ENCODE measurements at places on chromosomes 7 and 10.

DNA sequence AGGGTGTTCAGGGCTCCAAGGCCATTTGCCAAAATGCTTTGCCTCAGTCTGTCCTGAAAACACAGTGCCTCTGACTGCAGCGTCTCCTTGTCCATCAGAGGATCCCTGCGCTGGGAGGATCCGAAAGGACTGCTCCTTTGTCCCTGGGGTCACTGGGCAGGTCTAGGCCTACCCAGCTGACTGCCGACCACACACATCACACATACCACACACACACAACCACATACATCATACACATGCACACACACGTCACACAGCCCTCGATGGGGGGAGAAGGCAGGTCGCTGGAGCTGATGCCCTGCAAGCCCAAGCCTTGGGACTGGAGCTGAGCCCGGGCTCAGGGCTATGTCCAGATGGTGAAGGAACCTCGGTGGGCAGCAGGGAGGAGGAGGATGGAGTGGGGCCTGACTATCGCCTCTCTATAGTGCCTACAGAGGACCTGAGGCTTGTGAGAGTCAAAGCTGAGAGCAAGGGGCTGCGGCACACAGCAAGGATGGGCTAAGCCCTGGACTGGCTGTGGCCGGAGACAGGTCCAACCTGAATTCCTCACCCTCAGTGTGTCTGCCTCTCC lies 29.1 kb downstream of the GPRIN2 start:
- no peak for DNase-seq

- DNase-seq = no peak
Observed at GRCh38 chr7:130304878-130305277, 11.9 kb downstream of the CPA4 start.

GRCh38 chr10:131242007-131242406 lies 69.5 kb downstream of the TCERG1L start:
- DNase-seq = no peak

DNA sequence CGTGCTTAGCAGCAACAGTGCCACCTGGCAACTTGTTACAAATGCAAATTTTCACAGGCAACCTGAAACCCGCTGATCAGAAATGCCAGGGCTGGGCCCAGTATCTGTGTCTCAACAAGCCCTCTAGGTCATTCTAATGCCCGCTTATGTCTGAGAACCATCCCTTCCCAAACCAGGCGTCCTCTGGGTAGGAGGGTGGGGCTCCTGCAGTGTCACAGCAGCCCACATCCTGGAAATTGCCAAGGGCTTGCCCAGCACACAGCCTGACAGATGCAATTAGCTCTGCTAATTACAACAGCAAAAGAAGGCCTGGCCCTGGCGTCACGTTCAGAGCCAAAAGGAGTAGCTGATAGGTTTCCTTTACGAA lies 15.9 kb downstream of the ITPRIP start:
- no peak for DNase-seq

GRCh38 chr10:3867454-3868270 lies 82.7 kb upstream of the KLF6 start:
- DNase-seq = no peak

DNA sequence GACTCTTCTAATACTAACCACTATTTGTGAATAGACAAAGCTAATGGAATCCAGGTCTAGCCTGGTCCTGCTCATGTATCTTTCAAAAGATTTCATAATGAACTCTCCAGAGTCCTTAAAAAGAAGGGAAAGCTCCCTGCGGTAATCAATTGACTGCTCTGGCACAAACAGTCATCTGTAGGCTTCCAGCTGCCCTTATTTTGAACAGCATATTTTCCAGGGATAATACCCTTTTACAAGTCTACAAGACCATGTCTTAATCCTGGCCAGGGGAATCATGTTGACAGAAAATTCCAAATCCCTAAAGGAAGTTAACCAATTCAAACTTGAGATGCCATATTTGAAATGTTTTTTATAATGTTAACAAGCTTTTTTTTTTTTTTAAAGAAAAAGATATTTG lies 34.6 kb downstream of the ADAM12 start:
- no peak for DNase-seq

DNA sequence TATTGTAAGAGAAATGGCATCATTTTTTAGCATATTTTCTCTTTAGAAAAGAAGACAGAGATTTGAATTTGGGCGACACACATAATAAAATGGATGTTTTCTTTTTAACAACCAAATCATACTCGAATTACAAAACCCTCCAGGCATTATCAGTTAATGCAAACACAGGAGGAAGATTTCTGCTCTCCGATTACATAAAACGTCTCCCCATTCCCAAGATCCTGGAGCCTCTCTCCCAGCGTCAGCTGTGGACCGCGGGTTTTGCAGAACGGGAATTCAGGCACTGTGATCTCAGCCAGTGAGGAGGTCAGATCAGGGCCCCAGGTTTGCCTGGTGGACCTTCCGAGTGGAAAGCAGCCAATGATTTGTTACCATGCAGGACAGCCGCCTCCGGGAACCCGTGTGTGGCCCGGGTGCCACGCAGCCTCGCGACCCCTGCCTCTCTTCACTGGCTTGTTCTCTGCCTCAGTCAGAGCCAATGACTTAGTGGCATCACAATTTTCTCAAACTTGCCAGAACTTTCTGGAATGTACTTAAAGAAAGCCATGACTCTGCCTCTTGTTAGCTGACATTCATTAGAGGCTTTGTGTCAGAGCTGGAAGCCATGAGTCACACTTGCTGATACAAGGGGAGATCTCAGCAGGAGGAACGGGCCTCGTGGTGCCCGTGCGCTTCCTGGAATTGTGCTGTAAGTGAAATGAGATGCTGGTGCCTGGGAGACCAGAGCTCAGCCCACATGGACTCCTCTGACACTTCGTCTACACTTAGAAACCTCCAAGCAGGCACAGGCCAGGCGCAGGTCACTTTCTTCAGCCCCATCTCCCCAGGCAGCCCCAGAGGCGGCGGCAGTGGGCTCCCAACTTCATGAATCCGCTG lies 246.1 kb downstream of the KLF6 start:
- no peak for DNase-seq

DNA sequence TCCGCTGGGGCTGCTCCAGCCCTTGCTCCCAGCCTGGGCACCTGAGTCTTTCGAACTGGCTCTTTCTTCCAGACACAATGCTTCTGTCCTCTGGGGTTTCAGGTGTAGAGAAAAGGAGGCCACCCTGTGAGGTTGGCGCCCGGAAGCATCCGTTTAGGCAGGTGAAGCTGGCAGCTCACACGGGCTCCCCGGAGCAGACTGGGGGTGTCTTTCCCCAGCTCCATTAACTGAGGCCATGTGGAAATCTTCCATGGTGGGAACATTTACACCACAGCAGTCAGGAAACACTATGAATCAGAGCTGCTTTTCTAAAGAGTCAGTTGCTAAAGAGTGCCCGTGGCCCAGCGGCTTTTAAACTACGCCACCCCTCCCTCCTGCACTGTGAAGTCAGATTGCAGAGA lies 29.2 kb downstream of the PRKAG2 start:
- no peak for DNase-seq

- no peak for DNase-seq
Observed at GRCh38 chr10:43753397-43754061, 104.8 kb upstream of the ZNF32 start.

DNA sequence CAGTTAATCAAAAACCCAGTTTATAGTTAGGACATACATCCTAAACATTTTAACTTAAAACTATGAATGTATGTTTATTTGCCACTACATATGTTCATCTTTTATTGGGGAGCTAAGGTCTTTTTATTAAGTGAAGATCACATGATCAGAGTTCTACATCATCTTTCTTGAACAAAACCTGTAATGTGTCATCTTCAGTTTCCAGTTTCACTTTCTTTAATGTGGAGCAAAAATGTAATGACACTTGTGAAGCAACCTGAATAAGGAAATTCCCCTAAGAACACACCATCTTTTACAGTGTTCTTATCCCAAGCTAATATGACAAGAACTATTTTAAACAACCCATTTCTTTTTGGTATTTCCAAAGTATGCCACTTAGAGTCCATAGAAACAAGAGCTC lies 166.7 kb upstream of the BET1 start:
- DNase-seq = no peak

GRCh38 chr7:27700501-27700900 lies 37.8 kb upstream of the HIBADH start:
- no peak for DNase-seq

DNA sequence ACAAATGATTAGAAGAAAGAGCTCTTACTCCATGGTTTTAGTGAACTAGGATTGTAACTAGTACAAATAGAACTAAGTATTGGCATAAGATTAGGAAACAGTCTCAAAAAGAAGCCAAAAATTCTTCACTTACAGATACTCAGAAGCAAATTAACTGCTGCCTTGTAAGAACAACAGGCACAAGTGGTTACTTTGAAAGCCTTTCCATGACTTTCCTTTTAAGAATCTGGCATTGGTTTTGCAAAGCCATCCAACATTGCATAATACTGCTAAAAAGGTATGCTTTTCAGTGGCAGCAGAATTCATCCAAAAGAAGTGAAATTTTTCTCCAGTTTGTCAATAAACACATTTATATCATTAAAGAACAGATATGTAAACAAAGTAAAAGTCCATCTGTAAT lies 126.8 kb upstream of the ODAD2 start:
- no peak for DNase-seq

DNA sequence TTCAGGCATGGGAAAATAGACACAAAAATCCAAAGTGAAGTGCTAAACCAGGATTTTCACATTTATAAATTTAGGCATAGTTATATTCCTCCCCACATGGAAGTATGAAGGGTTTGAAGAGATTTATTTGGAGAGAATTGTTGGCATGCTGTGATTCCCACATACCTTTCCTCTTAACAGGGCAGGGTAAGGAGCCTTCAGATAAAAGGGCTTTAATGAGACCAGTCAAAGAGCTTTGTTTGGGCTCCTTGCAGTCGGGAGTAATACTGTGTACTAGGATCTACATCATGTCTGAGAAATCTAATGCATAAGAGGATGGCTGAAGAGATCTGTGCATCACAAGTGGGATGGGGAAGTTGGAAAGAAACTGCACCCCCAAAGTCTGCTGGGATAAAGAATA lies 140.8 kb upstream of the PTN start:
- no peak for DNase-seq

- no peak for DNase-seq
Observed at GRCh38 chr7:84612981-84613681, 418.5 kb upstream of the SEMA3A start.

GRCh38 chr7:19663816-19664462 lies 44.9 kb downstream of the POLR1F start:
- DNase-seq = no peak

GRCh38 chr10:70048030-70048723 lies 4.5 kb upstream of the MACROH2A2 start:
- no peak for DNase-seq

GRCh38 chr10:121309164-121309563 lies 289.1 kb downstream of the FGFR2 start:
- no peak for DNase-seq

- DNase-seq = no peak
Observed at GRCh38 chr10:100575585-100576281, 40.0 kb downstream of the HIF1AN start.

DNA sequence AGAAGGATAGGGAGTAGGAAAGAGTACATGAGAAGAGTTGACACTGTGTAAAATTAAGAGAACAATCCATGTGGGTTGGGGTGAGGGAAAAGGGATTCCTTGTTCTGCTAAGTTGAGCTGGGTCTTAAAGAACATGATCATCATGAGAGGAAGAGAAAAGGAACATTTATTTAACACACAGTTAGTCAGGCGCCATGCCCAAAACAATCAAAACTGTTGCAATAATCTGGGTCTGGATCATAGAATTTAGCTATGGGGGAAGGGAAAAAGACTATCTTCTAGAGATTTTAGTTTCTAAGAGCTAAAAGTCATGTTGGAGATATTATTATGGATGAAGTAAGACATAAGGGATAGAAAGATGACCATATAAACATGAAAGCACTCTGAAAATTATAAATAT lies 178.9 kb downstream of the SEM1 start:
- no peak for DNase-seq

GRCh38 chr7:142476077-142476476 lies 218.2 kb upstream of the PRSS58 start:
- no peak for DNase-seq

DNA sequence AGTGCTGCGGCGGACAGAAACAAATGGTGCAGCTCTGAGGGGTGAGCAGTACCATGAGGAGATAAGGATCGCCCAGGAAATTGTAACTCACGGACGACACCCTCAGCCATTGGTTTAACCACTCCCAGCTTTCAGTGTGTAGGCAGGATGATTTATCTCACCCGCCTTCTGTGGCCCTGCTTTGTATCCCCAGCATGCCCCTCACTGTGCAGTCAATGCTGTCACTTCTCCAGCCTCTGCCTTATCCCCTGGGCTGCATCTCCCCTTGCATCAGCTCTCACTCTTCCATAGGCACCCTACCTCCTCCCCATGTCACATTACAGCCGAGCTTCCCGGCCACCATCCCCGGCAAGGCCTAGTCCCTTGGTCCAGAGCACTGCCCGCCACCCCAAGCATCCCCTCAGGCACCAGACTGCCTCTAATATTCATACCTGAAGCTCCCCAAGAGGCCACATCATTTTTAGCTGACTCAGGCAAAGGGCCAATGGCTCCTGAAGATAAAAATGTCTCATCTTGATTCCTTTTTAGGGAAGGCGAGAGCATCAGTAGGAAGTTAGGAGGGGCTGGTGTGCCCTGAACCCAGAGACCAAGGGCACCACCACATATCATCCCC lies 77.1 kb downstream of the CARD11 start:
- DNase-seq = no peak

DNA sequence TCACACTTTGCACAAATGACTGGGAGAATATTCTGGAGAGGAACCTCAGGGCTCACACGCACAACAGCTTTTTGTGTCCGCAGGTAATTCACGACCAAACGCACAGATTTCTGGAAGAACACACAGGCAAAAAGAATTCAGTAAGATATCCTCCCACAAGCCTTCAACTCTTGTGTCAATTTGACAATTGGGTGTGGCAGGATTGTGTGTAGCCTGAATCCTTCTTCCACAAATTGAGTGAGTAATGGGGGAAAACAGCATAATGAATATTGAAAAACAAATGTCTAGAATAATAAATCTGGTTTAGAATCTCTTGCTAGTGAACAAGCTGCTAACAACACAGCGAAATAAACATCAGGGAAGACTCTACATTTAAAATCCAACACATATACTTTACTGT lies 125.6 kb downstream of the COBL start:
- DNase-seq = no peak

- DNase-seq = no peak
Observed at GRCh38 chr10:121593281-121594075, 4.8 kb downstream of the FGFR2 start.

- DNase-seq = peak; percentile 16
Observed at GRCh38 chr10:79243181-79244067, 103.8 kb upstream of the PPIF start.

DNA sequence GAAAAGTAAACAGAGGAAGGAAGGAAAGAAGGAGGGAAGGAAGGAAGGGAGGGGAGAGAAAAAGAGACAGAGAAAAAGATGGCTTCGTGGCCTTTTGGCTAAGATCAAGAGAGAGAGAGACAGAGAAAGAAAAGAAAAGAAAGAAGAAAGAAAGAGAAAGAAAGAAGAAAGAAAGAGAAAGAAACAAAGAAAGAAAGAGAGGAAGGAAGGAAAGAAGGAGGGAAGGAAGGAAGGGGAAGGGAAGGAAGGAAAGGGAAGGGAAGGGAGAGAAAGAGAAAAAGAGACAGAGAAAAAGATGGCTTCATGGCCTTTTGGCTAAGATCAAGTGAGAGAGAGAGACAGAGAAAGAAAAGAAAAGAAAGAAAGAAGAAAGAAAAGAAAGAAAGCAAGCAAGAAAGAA lies 91.4 kb downstream of the PRLHR start:
- no peak for DNase-seq

GRCh38 chr7:77702968-77703472 lies 6.8 kb downstream of the RSBN1L start:
- no peak for DNase-seq

- DNase-seq = no peak
Observed at GRCh38 chr7:127021019-127021738, 231.6 kb downstream of the GRM8 start.

Measured in activated CD4-positive, CD25-positive, alpha-beta regulatory T cell (primary cell).